Effector CD8-positive, alpha-beta T cell (primary cell): ENCODE measurements at places on chromosomes 16 and 17.

- no peak for DNase-seq
Measured at GRCh38 chr17:80124351-80124981, 22.5 kb downstream of the EIF4A3 start.

DNA sequence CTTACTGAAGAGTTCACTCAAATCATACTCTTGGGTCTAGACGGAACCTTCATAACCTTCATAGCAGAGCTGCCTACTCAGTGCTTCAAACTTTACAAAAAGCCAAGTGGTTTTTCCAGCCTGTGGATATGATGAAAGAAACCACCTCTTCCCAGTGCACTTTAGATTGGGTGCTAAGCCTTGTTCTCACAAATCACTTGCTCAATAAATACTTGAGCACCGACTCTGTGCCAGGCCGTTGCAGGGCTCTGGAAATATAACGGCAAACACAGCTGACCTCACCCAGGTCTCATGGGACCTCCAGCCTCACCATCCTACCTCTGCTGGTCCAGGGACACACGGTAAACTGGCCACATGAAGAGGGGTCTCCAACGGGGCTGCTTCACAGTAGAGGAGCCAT, 35.7 kb downstream of the CDRT4 start:
- no peak for DNase-seq

- no peak for DNase-seq
Measured at GRCh38 chr17:15406081-15406480, 61.3 kb downstream of the CDRT4 start.

- DNase-seq, result no peak
Measured at GRCh38 chr17:13055131-13055530, 37.3 kb upstream of the ELAC2 start.

GRCh38 chr17:42198897-42199296, 4.6 kb upstream of the GHDC start:
- no peak for DNase-seq

DNA sequence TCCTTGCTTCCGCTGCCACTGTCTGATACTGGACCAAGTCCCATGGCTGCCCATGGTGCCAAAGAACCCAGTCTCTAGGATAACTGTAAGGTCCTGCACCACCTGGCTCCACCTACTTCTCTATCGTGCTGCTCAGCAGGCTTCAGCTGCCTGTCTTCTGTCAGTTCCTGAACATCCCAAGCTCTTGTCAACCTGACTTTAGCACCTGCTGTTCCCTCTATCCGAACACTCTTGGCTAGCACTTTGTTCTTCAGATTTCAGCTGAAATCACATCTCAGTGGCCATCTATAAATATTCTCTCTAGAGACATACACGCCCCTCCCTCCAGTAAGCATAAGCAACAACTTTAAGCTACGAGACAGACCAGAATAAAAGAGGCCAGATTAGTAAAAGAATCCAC, 15.0 kb upstream of the TMEM101 start:
- no peak for DNase-seq

GRCh38 chr16:29315916-29316517, 90.5 kb downstream of the NPIPB11 start:
- DNase-seq, result no peak

DNA sequence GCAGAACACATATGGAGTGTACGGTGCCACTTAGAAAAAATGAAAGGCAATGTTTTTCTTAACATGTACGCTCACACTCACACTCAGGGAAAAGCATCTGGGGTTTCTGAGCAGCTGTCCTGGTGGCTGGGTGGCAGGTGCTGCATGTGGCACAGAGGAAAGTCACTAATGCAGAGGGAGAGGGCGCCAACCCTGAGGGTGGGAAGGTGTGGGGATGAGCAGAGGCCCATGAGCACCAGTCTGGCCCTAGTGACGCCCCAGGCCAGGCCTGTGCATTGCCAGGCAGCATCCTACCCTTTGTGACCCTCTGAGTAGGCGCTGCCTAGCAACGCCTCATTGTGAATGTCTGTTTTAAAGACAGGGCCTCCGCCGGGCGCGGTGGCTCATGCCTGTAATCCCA, 19.1 kb upstream of the LCMT1 start:
- DNase-seq, result no peak

GRCh38 chr17:35011671-35012216, 31.4 kb downstream of the LIG3 start:
- DNase-seq, result no peak

- DNase-seq, result no peak
Measured at GRCh38 chr16:10738231-10739077, 5.2 kb upstream of the NUBP1 start.

GRCh38 chr16:89026121-89026612, 49.2 kb upstream of the CBFA2T3 start:
- DNase-seq, result no peak

DNA sequence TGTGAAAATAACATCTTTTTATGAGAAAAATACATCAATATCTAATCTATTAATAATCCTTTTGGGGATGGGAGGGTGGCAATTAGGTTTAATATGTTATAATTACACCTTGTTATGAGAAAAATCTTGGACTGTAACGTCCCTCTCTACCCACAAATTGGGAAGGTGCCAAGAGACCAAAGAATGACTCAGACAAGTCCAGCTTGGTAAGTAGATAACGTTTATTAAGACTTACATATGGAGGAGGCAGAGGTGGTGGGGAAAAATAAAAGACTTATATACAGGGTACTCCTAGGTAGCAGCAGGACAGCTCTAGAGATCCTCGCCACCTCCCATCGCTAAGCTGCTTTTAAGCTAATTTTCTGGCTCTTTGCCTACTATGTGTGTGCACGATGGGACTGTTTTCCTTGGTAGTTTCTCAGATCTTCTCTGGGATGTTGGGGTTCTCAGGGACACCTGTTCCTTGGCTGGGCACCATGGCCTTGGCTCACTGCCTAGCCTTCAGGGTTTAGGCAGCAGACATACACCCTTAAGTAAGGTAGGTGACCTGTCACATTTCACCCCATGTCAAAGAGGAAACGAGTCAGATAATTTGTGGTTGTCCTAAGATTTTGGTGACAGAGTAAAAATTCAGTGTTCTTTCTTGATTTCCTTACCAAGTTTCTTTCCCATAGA, 31.5 kb downstream of the RBL2 start:
- DNase-seq, result no peak

DNA sequence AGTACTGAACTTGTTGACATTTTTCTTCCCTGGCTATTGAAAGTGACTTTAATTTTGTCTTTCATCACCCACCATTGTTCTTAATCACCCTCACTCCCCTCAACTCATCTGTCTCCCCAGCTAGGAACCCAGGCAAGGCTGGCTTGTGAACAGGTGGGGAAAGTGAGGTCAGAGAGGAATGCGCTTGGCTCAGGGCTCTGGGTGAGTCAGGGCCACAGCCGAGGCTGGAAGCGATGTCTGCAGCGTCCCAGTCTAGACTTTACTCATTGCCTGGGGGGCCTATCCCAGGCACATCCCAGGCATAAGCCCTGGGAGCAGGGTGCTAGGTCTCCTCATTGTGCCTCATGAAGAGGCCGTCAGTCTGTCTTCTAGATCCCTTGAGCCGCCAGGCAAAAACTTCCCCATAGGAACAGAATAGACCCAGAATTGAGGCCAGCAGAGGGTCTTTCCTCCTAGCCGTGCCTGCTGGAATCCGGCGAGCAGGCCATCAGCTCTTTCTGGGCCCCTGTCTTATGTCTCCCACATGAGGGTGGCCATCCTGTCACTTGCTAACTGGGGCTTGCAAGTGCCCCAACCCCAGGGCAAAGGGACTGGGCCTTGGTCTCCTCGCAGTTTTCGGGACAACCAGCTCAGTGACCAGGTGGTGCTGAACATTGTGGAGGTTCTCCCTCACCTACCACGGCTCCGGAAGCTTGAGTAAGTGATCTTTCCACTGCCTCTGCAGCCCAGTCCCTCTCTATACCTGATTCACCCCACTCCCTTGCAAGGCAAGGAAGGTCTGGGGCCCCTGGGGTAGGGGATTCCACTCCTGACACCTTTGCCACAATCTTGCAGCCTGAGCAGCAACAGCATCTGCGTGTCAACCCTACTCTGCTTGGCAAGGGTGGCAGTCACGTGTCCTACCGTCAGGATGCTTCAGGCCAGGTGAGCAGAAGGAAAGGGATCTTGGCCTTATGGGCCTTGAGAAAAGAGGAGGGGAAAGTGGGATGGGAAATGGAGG, 40.1 kb downstream of the NLRC5 start:
- DNase-seq, result no peak

DNA sequence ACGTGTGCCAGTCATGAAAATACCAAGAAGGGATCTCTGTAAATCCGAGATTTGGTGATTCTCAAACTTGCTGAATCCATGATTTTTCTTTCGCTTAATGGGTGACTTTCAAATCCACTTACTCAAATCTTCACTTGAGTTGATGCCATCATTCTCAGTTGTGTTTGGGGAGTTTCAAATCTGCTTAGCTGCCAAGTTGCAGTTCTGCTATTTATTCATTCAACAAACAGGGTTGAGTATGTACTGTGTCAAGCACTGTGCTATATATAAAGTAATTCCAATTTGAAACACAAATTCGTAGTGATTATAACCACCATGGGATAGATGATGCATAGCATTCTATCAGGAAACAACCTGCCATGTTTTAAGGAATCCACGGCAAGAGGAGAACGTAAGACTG, 394.3 kb downstream of the CDH13 start:
- no peak for DNase-seq

GRCh38 chr17:6924208-6924607, 71.6 kb upstream of the ALOX12 start:
- no peak for DNase-seq

- no peak for DNase-seq
Measured at GRCh38 chr17:31824766-31825360, 34.2 kb downstream of the COPRS start.

DNA sequence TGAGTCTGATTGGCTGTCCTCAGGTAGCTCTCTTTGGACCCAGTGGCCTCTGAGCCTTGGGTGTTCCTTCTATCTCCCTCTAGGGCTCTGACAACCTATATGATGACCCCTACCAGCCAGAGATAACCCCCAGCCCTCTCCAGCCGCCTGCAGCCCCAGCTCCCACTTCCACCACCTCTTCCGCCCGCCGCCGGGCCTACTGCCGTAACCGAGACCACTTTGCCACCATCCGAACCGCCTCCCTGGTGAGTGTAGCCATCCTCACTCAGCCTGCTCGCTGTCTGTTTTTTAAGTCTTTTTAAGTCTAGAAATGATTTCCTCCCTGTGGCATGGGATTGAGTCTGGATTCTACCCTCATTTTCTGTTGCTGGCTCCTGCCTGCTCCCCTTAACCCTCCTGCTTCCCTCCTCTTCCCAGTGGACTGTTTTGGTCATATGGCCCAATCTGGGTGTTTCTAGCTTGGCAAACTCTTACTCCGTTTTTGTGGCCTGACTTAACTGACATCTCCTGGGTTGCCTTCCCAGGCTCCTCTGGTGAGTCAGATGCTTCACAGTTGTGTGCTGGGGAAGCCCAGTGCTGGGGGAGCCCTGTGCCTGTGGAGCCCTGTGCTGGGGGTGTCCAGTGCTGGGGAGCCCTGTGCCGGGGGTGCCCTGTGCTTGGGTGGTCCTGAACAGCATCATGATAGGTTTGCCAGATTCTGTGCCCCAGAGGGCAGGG, 9.9 kb downstream of the TAOK2 start:
- DNase-seq, result no peak

GRCh38 chr17:82213251-82214011, 789 bp upstream of the CCDC57 start:
- peak; percentile 49 for DNase-seq

DNA sequence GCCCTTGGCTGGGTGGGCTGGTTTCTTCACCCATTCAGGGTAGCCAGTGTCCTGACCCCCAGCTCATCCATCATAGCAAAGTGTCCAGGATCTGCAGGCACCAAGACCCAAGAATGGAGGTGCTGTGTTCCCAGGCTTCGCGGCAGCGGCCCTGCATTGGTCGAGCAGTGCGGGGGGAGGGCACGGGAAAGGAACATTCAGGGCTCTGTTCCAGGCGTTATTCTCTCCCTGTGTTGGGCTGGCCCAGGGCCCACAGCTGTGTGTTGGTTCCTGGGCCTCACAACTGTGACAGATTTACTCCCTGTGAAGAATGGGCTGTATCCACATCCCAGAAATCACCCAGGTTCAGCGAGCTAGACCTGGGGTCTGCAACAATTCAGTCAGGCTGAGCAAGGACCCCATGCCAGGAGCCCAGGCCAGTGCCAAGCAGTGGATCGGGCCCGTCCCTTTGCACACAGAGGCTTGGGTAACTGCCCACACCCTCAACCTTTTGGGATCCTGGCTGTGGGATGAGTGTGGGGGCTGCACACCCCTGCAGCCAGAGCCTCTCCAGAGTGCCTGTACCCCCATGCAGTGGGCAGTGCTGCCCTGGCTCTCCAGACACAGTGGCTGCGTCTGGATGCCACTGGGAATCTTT, 10.0 kb downstream of the GPT2 start:
- no peak for DNase-seq

GRCh38 chr17:78362671-78363070, 2.8 kb upstream of the SOCS3 start:
- no peak for DNase-seq

- DNase-seq, result no peak
Measured at GRCh38 chr17:13086142-13086769, 68.4 kb upstream of the ELAC2 start.

DNA sequence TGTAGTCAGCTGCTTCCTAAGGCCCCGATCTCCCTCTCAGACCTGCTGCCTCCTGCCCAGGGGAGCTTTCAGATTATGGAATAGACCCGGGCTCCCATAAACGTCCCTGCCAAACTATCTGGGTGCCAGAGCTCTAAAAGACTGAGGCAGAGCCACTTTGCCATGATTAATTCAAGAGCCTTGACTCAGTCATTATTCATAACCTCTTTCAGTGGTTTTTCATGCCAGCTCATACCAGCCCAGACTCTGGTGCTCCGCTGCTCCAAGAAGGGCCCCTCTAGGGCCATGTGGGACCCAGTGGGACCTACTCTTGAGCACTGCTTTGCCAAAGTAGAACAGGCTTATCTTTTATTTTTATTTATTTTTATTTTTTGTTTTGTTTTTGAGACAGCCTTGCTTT, 23.9 kb downstream of the DNAI2 start:
- no peak for DNase-seq

DNA sequence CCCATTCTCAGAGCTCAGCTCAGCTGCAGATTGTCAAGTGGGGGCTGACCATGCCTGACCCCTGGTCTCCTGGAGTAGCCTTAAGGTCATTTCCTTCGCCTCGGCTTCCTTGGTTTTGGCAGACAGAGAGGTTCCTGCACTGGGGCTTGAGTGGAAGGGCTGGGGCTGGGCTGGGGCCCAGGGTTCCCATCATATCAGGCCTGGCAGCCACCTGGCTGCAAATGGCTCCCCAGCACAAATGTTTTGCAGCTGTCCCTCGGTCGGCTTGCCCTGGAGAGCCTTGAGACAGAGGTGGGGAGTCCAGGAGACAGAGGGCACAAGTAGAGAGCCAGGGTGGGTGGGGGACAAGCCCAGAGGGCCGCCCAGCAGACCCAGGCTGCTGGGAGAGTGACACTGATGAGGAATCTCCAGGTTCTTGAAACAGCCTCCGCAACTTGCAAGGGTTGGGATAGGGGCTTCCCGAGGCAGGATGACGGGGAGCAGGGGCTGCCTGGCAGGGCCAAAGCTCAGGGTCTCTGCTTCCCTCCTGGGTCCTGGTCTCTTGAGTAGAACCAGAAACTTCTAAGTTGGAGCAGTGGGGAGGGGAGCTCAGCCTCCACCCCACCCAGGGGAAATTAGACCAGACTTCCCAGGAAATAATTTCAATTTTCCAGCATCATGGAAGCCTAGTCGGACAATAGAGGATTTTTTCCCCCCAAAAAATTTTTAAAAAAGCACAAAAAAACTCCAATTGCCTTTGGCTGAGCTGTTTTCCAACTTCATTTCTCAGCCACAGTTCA, 19.3 kb downstream of the IGFBP4 start:
- DNase-seq, result no peak
